Smooth muscle cell of trachea (primary cell): ENCODE measurements at places on chromosomes 1 and 21. TPM values are rescaled to one million over a fixed set of nuclear protein-coding genes. Genes with fewer than 3 reads are reported as not detected.

CHRM3 gene
- under 0.01 TPM in 2 replicates for total RNA-seq

RXRG gene
- 0.17 TPM in 1 of 2 replicates, not detected in the other for total RNA-seq

SYNJ1 gene
- 7.1 and 10.6 TPM in 2 replicates for total RNA-seq

RGS8 gene
- total RNA-seq, result under 0.01 TPM in 1 of 2 replicates, not detected in the other

ANGPTL3 gene
- not detected in 2 replicates for total RNA-seq
